ENCODE measurements at places on chromosomes 3 and 15.

DNA sequence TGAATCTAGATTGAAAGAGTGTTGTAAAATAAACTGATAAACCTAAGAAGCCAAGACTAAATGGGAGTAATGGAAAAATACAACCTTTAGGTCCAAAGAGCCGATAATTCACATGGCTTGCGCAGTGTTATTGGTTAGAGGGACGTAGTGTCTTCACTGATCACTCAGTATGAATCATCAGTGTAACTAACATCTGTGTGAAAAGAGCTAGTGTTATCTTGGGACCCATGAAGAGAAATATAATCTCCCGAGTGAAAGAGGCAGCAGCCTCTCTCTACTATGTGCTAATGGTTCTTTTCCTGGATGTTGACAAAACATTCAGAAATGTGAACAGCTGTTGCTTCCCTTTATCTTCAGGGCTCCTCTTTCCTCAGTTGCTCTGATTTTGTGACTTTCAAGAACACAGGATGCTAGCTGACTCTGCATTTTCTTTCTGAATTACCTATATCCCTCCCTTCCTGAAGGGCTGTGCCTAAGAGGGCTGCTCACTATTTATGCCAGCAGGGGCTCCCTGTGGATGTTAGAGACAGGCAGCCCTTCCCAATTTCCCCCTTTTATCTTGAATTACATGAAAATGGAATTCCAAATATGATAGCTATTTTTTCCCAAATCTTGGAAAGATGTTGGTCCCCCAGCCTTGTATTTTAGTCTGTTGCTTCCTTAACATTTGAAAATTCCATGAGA, 128.8 kb downstream of the GRM7 start:
- no peak for DNase-seq

DNA sequence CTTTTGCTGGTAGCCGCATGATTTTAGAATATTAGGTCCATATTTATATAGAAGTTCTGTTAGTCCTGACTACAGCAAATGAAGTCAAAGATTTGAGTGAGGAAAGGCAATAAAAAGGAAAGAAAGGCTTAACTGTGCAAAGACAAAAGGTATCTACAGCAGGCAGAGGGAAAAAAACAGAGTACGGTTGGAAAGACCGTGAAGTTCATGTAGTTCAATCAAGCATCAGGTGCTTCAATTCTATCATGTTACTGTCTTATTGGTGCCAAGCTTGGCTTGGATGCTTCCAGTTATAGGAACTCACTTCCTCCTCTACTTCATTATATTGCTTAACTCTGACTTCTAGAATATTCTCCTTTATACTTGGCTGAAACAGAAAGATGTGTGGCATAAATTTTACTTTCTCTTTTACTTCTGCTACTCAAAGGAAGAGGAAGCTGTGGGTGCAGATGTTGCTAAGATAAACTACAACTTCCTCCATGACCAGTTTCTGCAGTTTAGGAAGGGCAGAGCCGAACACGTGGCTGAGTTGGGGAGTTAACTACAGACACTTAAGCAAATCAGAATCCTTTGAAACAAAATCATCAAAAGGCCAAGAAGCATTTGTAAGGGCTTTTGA, 72.6 kb upstream of the ZBED2 start:
- DNase-seq = peak; percentile 96

DNA sequence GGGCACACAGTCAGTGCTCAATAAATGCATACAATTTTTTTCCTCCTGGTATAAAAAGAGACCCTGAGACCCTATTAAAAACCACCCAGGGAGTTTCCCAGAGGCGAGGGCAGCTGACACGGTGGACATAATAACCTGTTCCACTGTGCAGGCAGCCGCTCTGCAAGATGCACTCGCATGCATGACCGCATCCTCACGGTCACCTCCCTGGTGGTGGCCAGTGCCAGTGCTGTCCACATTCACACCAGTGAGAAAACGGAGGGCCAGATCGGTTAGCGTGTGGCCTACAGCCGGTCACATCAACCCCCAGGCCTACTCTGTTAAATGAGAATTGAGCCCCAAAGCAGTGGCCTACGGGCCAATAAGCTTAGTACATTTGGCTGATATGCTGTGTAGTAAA, 24.8 kb downstream of the SH3BP5 start:
- no peak for DNase-seq

- no peak for DNase-seq
Measured at GRCh38 chr3:112607863-112608262, 33.1 kb downstream of the CCDC80 start.

DNA sequence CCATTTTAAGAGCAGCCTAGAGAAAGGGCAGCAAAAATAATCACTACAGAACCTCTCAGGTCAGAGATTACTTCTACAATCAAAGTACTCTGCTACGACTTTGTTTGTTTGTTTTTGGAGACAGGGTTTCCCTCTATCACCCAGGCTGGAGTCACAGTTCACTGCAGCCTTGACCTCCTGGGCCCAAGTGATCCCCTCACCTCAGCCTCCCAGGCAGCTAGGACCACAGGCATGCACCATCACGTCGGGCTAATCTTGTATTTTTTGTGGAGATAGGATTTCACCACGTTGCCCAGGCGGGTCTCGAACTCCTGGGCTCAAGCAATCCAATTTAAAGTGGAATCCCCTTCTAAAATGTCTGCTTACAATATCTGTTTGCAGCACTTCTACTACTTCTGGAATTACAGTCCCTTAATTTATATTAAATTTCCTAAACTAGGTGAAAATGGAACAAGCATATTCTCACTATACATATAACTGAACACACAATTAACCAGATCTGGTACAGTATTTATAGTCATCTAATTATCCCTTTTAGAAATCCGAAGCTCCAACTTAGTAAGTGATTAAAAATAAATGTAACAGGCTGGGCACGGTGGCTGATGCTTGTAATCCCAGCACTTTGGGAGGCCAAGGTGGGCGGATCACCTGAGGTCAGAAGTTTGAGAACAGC, 4.4 kb downstream of the UACA start:
- DNase-seq = no peak

DNA sequence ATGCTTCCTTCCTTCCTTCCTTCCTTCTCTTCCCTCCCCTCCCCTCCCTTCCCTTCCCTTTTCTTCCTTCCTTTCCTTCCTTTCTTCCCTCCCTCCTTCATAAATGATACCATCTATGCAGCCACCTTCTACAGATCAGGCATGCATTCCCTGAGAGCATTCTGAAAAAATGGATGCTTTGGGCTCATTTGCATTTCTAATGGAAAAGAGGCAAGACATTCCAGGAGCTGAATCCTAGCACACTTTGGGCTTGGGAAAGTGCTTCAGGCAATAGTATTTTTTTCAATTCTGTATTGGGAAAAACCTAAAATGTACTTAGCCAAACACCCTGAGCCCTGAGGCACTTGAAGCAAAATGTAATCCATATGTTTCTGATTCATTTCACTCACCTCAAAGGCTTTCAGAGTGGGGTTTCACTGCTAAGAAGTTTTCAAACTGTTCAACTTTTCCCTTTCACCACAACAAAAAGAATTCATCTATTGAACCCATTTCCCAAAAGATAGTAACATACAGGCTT, 220.1 kb upstream of the RORA start:
- DNase-seq = no peak

DNA sequence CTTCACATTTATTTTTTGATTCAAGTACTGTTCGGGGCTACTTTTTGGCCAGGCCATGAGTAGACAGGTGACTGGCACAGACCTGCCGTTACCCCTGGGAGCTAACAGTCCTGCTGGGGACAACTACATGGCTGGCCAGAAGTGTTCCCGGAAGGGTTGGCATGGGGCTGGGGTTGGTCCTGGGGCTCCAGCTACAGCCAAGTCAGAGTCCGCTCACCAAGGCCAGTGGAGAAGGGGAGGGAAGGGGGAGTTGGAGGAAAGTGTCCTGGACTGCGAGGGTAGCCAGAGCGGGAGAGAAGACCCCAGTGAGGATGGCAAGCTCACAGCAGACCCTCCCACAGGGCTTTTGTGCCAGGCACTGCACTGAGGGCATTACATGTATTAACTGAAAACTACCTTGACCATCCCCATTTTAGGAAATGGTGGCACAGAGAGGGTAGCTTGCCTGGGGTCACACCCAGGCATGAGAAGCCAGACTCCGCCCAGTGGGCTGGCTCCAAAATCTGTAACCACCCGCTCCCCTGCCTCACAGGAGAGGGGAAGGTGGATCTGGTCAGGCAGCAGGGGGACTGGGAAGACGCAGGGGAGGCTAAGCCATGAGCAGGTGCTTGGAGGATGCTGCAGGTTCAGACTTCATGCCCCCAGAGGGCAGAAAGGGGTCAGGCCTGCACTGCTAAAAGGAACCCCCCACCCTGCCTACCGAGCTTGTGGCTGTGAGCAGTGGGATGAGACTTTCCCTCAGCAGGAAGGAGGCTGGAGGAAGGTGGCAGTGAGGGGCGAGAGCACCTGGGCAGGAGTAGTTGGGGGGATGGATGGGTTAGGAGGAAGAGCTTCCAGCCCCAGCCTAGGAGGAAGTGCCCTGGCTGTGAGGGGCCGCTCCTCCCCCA, 38.3 kb upstream of the ESYT3 start:
- no peak for DNase-seq

GRCh38 chr3:11045536-11045935, 53.0 kb downstream of the SLC6A1 start:
- DNase-seq = no peak

- DNase-seq = no peak
Measured at GRCh38 chr3:64444490-64445108, 219.3 kb upstream of the PRICKLE2 start.

DNA sequence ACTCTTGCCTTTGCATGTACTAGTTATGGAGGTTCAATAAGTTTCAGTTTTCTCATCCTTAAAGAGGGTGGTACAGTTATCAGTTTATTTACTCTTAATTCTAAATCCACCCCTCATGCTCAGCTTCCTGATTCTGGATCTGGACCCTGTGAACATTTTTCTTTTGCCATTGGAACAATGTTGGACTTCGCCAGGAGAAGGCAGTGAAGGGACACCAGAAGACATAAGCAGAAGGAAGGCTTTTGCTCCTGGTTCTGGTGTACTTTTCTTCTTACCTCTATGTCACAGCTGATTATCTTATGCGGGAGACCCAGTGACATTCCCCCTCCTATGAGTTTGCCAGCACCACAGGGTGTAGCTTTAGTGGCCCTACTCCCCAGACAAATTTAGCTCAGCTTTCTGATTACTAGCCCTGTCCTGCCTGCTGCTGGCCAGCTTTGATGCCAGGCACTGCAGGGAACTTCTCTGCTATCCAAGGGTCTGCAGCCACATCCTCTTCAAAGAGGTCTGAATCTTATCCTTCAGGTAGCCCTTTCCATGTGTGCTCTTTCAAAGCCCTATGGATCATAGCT, 466.3 kb upstream of the EPHA3 start:
- DNase-seq = no peak

DNA sequence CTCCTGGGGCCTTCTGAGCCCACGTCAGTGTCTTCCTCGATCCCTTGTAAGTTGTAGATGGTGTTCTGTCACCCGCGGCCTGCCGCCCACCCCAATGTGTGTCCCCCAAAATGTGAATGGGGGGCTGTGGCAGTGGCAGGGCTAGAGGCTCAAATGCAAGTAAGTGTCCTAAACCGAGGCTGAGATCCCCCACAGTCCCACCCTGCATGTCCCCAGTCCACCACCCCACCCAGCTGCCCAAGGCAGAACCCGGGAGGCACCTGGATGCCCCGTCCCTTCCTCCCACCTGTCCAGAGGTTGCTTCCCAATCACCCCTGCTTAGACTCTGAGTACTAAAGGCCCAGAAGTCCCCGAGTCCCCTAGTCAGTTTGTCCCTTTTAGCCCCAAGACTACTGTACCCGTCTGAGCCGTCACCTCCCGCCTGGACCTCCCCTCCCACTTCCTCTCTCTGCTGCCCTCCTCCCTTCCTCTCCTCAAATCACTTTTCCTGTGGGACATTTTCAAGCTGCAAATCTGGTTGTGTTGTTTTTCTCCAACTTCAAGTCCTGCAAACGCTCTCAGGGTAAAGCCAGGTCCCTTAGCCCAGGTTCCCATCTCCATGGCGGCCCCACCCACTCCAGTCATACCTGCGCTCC, 11.8 kb upstream of the PLXND1 start:
- DNase-seq = no peak

DNA sequence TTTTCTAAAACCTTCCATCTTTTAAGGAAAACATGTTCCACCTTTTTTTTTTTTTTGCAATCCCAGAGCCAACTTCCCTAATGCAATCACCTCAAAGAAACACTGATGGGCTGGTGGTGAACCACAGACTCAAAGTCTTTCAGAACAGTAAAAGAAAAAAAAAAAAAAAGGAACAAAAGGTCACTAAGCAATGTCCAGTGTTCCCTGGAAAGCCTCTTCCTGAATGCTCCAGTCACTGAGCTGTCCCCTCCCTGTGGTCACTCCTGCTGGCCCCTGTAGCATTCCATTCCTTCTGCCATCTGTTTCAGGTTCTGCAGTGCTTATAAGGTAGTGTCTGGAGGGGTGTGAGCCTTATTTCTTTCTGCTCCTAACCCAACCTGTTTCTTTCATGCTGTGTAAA, 53.3 kb downstream of the AAGAB start:
- no peak for DNase-seq

- no peak for DNase-seq
Measured at GRCh38 chr3:14775563-14775962, 43.2 kb upstream of the FGD5 start.

DNA sequence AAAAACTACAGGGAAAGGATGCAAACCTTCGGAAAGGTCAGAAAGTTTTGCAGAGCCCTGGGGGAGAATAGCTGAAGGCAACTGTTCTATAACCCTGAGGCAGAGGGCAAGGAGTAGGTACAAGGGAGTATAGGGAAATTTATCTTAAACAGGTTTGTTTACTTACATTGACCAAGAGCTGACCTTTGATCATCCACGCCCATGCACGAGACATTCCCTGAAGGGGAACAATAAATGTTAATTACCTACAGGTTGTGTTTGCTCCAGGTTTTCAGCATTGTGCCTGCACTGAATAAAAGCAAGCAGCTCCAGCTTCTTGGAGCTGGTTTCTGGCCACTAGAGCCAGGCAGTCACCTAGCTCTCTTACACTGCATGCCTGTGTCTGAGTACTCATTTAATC, 524.5 kb upstream of the TGFBR2 start:
- no peak for DNase-seq

DNA sequence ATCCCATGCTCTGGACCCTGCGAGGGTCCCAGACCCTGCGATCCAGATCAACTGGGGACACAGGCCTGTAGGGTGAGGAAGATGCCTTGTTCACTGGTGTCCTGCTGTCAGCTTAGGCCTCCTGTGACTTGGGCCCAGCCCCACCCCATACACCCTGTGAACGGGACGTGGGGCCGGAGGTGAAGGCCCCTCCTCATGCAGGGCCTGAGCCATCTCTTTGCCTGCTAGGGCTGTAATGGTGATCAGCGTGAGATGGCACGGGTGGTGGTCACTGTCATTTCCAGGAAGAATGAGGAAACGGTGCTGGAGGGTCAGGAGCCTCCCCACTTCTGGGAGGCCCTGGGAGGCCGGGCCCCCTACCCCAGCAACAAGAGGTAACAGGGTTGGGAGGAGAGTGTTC, 12.4 kb downstream of the VILL start:
- no peak for DNase-seq

- no peak for DNase-seq
Measured at GRCh38 chr3:27289769-27290413, 79.3 kb downstream of the NEK10 start.

GRCh38 chr3:143751643-143752178, 96.6 kb downstream of the SLC9A9 start:
- no peak for DNase-seq

Data from MM.1S (cell line).